ENCODE measurements at places on chromosomes 3 and 15.

- DNase-seq, result no peak
Measured at GRCh38 chr15:56893364-56893678, 25.1 kb upstream of the TCF12 start.

DNA sequence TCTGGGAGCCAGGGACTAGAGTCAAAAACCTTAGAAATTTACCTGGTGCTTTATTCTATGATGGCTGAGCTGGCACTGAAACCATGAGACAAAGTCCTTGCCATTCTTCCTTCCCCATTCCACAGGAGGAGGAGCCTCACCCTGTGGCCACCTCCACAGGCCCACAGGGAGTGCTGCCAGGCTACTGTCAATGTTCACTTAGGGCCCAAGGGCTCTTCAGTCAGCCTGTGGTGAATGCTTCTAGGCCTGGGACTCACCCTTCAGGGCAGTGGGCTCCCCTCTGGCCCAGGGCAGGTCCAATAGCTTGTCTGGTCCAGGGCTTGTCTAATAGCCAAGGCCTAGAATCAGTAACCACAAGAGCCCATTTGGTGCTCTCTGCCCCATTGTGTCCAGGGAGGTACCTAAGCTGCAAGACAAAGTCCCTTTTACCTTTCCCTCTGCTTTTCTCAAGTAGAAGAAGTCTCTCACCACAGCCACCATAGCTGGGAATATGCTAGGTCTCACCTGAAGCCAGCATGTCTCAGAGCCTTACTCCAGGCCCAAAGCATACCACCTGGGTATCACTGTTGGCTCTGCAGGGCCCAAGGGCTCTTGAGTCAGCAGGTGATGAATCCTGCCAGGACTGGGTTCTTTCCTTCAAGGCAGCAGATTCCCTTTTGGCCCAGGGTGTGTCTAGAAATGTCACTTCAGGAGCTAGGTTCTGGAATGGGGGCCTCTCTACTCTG, 61.8 kb upstream of the CHRNB4 start:
- no peak for DNase-seq

DNA sequence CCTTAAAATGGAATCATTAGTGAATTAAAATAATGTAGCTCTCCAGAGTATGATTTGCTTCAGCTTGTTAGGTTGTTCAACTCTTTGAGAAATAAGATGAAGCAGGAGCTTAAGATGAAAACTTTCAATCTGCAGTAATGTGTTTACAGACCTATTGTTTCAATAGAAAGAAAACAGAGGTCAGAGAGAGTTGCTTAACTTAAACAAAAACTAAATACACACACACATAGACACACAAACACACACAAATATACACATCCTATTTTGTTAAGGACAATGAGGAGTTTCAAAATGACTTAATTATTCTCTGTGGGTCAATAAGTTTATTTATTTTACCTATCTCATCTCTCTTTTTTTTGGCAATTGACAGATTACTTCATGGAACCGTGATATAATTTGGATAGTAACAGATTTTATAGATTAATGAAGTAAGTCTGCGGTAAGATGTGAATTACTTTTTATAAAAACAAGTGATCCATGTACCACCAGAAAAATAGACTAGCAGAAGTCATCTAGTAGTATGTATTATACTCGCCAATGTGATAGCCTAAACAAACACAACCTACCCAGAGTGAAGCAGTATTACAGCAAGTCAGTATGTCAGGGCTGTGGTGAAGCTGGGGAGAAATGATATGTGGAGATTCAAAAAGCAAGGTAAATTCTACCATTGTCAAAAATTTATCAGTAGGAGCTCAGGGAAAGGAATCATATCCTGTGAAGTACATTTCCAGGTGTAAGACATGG, 76.7 kb upstream of the DCBLD2 start:
- DNase-seq, result no peak

- no peak for DNase-seq
Measured at GRCh38 chr3:11552289-11553264, 91.1 kb downstream of the VGLL4 start.

GRCh38 chr15:101059381-101060341, 140.5 kb downstream of the LRRK1 start:
- DNase-seq, result no peak

- no peak for DNase-seq
Measured at GRCh38 chr15:98164571-98164970, 204.1 kb downstream of the ARRDC4 start.

DNA sequence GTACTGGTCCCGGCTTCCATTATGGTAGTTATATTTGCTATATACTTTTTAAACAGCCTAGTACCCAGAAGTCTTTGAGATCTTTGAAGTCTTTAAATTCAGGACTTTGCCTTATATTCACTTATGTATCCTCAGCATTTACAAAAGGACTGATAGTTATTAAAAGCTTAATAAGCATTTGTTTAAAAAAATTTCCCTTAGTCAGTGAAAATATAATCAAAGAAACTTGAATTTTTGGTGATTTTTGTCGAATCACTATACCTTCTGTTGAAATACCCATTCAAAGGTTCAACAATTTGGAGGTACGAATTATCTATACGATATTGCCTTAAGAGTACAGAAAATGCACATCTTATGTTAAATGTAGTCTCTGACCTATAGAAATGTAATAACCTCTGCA, 721.4 kb downstream of the NSUN3 start:
- no peak for DNase-seq

GRCh38 chr3:115160295-115160694, 13.2 kb upstream of the ZBTB20 start:
- DNase-seq, result no peak

Measured in right renal cortex interstitium (tissue), 3 donors.